Adipose tissue (tissue), 3 donors: ENCODE measurements at places on chromosomes 16 and 17. TPM values are rescaled to one million over a fixed set of nuclear protein-coding genes. Genes with fewer than 3 reads are reported as not detected.

The TP53TG3 gene
- polyA plus RNA-seq, result not detected

The SOX9 gene
- 10.9 TPM for polyA plus RNA-seq

The SP6 gene
- polyA plus RNA-seq, result 0.45 TPM

The PRSS8 gene
- polyA plus RNA-seq, result 1.3 TPM

The C17orf78 gene
- not detected for polyA plus RNA-seq

The GPS1 gene
- polyA plus RNA-seq, result 89.2 TPM

The TBC1D3E gene
- polyA plus RNA-seq, result not detected

The BAIAP3 gene
- polyA plus RNA-seq, result 6.2 TPM

The LRRC46 gene
- 0.49 TPM for polyA plus RNA-seq

The C16orf96 gene
- 0.01 TPM for polyA plus RNA-seq

The SALL1 gene
- polyA plus RNA-seq, result 0.08 TPM

The ASPHD1 gene
- 4.5 TPM for polyA plus RNA-seq

The PABPN1L gene
- polyA plus RNA-seq, result 0.09 TPM

The PIK3R5 gene
- 6.9 TPM for polyA plus RNA-seq

The CARHSP1 gene
- polyA plus RNA-seq, result 45.3 TPM

The EVI2B gene
- polyA plus RNA-seq, result 1.5 TPM

The YPEL2 gene
- polyA plus RNA-seq, result 6.0 TPM
